ENCODE measurements at places on chromosomes 3 and 15.

DNA sequence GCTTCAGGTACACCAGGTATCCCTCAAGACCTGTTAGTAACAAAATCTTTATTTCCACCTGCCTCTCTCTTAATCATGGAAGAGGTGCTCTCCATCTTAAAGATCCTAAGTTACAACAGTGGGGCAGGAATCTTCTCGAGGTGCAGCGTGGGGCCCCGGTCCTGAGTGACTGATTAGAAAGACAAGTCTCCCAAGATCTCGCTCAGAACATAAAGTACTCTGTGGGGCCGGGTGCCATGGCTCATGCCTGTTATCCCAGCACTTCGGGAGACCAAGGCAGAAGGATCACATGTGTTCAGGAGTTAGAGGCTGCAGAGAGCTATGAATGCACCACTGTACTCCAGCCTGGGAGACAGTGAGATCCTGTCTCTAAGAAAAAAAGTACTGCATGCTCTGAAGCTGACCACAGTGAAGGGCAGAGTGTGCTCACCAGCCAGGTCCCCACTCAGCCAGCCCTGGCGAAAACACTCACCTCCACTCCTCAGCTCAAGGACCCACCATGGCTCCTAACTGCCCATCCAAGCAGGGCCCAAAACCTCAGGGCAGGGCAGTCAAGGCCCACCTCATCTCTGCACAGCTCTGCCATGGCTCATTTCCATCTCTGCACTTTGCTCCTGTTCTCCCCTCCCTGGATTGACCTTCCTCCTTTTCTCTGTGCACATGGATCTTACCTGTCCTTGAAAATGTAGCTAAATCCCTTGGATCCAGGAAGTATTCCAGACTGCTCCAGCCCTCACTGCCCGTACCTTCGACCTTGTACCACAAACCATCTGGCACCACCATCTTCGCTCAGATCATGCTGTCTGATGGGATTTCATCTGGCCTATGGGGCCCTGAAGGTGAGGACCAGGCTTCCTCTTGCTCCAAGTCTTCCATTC lies 7.1 kb downstream of the SEMA7A start:
- no peak for DNase-seq

DNA sequence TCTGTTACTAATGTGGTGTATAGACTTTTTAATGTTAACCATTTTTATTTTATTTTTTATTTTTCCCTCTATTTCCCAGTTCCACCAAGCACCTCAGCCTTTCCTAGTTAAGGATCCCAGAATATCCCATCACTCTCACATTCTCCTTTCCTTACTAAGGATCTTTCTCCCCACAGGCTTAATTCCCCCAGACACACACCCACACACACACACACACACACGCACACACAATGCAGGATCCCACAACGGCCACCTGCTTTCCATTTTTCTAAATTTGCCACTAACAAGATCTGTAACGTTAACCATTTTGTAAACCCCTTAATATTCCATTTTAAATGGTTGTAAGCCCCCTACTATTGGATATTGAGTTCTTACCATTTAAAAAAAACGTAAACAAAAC lies 404.1 kb downstream of the ZIC1 start:
- no peak for DNase-seq

DNA sequence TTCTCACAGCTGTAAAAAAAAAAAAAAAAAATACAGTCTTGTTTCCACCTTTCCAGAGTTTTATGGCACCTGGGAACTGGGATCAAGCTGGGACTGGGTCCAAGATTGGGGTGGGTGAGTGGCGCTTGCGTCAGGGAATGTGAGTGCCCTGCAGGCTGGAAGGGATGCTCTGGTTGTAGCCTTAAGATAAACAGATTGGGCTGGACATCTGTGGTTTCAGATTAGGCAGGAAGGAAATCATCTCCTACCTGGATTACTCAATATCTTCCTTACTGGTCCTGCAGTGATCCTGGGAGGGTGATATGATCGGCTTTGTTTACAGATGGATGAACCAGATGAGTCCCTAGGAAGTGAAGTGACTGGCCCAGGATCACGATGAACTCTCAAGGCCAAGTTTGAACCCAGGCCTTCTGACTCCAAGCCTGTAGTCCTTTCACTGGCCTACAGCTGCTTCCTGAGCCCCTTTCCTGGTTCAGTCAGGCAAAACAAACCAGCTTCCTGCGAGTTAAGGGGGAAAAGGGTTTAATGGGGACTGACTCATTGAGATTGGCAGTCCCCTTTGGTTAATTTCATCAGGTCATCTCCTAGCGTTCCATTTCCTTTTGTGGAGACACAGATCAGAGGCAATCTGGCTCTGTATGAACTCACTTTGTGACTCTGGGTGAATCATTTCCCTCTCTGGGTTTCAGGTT lies 179.8 kb downstream of the THSD4 start:
- DNase-seq: peak; percentile 87

DNA sequence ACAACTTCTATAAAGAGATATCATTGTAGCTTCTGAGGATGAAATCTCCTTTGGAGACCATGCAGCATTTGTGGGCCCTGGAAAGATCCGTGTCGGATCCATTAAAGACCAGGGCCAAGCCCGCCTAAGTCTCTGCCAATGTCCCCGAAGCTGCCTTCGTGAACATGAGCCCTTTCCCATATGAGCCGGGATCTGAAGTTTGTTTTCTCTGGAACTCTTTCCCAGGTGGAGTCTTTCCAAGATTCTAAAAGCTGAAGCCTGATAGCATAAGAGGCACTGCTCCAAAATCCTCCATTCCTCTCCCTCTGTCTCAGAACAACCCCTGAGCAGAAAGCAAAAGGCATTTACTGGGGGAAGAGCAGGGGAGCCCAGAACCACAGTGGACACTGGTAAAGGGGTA lies 274.6 kb downstream of the NTRK3 start:
- DNase-seq: no peak

- no peak for DNase-seq
Observed at GRCh38 chr3:153182501-153183293, 20.7 kb downstream of the RAP2B start.

- peak; percentile 46 for DNase-seq
Observed at GRCh38 chr3:124429129-124429815, 301.0 kb upstream of the UMPS start.

DNA sequence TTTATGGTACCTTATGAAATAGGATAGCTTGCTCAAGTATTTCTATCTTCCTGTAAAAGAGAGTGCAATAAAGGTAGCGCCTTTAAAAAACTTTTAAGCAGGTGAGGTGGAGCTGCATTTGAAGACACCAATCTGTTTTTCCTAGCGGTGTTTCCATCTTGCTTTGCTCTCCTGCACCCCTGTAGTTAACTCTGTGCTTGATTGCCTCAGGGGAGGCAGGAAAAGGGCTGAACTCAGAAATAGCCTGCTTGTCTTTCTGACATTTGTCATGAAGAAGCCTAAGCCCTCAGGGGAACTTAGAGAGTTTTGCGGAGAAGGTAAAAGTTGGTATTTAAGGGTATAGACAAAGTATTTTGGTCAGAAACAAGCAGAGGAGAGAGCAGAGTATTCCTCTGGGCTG lies 63.0 kb upstream of the TPRG1 start:
- no peak for DNase-seq

DNA sequence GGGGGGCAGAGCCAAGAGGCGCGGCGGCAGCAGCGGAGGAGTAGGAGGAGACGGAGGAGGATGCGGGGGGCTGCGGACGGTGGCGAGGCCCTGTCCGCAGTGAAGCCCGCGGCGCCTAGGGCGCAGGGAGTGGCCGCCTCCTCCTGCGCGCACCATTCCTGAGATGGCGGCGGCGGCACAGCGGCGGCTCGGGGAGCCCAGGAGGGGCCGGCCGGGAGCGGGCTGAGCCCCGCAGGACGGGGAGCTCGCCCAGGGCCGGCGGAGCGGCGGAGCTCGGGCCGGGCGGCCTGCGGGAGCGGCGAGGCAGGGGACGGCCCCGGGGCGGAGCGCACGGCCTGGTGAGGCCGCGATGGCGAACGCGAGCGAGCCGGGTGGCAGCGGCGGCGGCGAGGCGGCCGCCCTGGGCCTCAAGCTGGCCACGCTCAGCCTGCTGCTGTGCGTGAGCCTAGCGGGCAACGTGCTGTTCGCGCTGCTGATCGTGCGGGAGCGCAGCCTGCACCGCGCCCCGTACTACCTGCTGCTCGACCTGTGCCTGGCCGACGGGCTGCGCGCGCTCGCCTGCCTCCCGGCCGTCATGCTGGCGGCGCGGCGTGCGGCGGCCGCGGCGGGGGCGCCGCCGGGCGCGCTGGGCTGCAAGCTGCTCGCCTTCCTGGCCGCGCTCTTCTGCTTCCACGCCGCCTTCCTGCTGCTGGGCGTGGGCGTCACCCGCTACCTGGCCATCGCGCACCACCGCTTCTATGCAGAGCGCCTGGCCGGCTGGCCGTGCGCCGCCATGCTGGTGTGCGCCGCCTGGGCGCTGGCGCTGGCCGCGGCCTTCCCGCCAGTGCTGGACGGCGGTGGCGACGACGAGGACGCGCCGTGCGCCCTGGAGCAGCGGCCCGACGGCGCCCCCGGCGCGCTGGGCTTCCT lies at the start of gene GPR27:
GPR27 (plus strand) TSS at position 155 of the 909 bp plus-strand sequence; CDS start at position 350, 195 bp downstream.
- peak; percentile 58 for DNase-seq

DNA sequence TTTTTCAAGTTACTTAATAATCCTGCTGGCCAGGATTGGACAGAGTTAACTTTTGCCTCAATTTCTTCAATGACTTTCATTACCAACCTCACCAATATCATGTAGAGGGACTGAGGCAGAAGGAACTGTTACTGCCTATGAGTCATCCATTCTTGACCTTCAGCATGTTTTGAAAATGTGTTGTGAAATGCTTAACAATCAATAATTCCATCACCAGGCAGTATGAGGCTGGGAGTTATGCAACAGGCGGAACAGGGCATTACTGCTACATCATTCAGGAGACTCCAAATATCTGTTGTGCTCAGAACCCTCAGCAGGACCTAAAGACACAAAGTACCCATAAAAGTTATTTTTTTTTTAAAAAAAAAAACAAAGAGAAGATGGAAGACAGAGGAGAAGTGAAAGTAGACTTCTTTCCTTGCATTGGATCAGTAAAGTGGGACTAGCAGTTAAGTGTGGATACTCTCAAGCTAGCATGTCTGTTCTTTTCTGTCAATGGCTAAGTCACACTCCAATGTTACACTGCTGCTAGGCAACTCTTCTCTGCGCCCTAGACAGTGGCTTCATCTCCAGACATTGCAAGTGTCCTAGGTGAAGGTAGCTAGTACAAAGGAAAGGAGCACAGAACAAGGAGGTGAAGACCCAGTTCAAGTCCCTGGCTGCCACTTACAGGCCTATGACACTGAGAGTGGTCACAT lies 184.9 kb upstream of the LPP start:
- DNase-seq: peak; percentile 73

GRCh38 chr3:8204853-8205650 lies 296.6 kb upstream of the LMCD1 start:
- DNase-seq: peak; percentile 55

- DNase-seq: peak; percentile 70
Observed at GRCh38 chr3:133412183-133413132, 12.6 kb downstream of the BFSP2 start.

- peak; percentile 66 for DNase-seq
Observed at GRCh38 chr15:62977952-62978811, 64.4 kb upstream of the TPM1 start.

DNA sequence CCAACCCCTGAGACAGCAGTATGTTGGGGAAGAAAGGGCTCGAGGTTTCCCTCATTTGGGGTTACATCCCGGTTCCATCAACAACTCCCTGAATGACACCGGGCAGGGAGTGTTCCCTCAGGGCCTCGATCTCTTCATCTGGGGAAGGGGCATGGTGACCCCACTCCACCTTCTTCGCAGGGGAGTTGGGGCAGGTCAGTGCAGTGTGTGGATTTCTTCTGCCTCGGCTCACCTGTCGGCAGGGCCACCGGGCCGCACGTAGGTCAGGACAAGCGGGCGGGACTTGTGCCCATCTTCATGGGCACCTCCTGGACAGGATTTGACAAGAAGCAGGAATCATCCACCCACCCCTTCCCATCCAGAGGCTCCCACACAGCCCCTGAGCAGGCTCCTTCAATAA lies 17.4 kb downstream of the GRIP2 start:
- no peak for DNase-seq

- DNase-seq: no peak
Observed at GRCh38 chr3:30357897-30358296, 248.5 kb upstream of the TGFBR2 start.

- no peak for DNase-seq
Observed at GRCh38 chr3:133701435-133702358, 40.0 kb upstream of the TOPBP1 start.

GRCh38 chr15:50884540-50884939 lies 23.9 kb upstream of the AP4E1 start:
- no peak for DNase-seq

DNA sequence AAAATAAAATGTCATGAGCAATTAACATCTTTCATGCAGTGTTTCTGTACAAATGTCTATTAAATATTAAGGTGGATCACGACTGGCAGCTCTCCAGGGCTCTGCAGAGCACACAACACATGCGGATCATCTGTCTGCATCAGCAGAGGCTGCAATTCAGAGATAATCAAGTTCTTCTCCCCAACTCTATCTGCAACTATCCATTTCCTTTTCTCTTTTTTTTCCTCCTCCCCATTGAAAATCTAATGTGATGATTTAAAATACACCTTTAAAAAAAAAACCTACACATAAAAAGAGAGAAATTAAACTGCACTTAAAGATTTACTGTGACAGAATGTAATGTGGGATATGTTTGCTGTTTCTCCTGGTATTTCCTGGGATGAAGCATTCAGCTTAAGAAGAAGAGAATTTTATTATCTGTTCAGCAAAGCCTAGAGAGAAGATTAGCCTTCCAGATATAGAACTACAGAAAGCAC lies 352.6 kb upstream of the CCDC54 start:
- peak; percentile 24 for DNase-seq

GRCh38 chr3:65924762-65925161 lies 114.0 kb downstream of the MAGI1 start:
- DNase-seq: no peak

DNA sequence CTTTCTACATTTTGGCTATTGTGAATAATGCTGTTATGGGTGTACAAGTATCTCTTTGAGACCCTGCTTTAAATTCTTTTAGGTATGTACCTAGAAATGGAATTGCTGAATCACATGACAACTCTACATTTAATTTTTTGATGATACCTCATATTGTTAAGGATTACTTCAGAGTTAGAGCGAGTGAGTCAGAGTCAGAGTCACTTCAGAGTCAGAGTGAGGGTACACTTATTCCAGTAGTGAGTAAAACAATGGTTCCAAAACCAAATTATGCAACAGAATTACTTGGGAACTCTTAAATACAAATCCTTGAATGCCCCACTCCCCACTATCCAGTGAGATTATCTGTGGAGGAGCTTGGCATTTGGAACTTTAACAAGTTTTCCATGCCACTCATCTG lies 50.3 kb upstream of the SNRK start:
- no peak for DNase-seq

- no peak for DNase-seq
Observed at GRCh38 chr3:155312781-155313180, 19.3 kb upstream of the STRIT1 start.

Data from GM03348 (cell line).